Activated CD4-positive, alpha-beta T cell treated with anti-CD3 and anti-CD28 coated beads, Interleukin-2, amount 10 ng/mL, durations not matched to agents 24 days and 14 days (primary cell): ENCODE measurements at places on chromosomes 13 and 19.

DNA sequence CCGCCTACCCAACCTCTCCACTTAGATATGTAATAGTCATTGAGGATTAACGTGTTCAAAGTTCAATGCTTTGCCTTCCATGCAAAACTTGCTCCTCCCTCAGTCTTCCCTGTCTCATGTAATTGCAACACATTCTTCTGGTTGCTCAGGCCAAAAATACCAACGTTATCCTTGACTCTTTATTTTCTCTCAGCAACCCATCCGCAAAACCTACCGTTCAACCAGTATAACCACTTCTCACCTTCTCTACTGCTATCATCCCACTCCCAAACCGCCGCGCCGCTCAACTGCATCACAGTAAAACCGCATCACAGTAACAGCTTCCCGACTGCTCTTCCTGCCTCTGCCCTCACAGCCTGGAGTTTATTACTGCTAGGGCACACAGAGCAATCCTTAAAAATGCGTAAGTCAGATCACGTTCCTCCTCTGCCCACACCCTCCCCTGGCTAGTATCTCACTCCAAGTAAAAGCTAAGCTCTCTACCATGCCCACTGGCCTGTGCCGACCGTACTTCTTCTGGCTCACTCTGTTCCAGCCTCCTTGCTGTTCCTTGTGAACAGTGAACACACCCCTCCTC, 8.2 kb downstream of the MTIF3 start:
- DNase-seq: peak; percentile 66

DNA sequence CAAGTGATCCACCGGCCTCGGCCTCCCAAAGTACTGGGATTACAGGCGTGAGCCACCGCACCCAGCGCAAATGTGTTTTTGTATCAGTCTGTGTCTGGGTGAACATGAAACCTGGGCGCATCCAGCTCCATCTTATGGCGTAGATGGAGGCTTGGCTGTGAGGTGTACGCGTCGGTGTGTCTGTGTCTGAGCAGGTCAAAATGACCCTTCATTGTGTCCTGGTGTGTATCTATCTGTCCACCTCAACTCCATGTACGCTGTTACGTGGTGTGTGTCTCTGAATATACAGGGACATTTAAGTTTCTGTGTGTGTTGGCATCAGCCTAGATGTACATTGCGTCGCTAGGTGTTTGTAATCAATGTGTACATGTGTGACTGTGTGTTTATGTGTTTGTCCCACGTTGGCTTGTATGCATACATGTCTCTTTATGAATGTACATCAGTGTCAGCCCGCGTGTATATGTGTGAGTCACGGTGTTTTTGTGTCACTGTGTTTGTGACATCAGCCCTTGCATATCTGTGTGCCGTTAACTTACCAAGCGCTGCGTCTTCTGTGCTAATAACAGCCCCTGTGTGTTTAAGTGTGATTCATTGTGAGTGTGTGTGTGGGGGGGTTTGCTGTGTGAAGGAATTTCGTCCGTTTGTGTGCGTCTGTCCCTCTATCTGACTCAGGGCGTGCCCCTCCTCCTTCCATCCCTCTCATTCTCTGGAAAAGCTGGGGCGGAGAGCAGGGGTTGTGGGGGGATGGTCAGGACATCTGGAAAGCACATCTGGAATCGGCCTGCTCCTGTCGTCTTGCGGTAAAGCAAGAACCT, 6.4 kb downstream of the AXL start:
- DNase-seq: peak; percentile 69

DNA sequence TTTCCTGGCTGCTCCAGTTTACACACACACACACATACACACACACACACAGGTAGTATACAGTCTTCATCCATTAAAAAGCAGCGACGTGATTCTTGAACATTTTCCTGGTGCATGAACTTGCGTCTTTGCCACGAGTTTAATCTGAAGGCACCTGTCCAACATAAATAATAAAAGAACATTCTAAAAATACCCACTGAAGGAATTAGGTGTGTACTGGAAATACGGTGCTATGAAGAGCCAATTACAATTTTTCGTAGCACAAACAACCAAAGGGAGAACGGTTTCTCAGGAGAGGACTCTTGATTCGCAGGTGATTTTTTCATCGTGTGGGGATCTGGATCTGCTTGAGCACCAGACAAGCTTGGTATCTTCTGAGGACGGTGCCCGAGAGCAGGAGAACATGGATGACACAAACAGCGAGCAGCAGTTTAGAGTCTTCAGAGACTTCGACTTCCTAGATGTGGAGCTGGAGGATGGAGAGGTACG, 61.2 kb downstream of the ZAR1L start:
- DNase-seq: no peak

- no peak for DNase-seq
These were observed 116.5 kb downstream of the SLITRK1 start for GRCh38 chr13:83765796-83766195.

DNA sequence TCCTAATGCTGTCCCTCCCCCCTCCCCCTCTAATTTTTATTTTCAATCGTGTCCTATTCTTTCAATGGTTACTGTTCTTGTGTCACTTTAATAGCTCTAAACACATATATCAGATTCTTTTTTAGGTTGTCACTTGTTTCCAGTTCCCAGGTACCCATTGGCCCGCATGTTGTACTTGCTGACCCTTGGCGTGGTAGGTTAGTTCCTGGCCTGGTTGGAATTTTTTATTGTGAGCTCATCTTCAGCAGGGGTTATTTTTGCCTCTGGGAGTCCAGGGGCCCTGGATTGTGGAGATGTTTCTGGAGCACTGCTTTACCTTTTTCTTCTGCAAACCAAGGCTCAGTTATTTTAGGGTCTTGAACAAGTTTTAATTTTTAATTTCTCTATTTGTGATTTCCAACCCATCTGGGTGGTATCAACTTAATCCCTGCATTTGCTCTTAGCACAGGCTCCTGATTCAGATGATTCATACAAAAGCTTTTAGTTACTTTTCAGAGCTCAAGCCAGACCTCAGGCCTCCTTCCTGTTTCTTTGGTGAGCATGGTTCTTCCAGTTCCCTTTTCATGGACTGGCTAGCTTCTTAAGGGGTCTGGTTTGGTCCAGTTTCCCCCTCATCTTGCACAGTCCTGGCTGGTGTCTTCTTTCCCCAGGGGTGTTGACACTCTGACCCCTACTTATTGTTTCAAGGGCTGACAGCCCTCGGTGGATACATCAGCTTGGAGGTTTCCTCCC, 220.5 kb downstream of the TM9SF2 start:
- DNase-seq: no peak

DNA sequence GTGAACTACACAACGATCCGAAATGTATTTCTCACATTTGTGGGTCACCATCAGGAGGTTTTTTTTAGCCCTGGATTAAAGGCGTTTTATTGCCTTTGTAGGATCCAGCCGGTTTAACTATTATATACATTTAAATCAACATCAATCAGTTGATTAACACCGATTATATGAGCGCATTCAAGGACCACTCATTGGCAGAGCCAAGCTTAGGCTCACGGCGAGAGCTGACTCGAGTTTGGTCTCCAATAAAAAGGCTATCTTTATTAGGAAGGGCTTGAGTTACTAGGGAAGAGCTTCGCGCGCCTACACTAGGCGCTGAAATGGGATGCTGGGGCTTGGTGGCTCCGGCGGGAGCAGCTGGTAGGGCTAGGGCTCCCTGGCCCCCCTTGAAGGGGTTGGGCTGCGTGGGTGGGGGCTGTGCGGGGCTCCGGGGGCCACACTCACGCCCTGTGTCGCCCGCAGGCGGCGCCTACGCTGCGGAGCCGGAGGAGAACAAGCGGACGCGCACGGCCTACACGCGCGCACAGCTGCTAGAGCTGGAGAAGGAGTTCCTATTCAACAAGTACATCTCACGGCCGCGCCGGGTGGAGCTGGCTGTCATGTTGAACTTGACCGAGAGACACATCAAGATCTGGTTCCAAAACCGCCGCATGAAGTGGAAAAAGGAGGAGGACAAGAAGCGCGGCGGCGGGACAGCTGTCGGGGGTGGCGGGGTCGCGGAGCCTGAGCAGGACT, 4.2 kb downstream of the PDX1 start:
- DNase-seq: peak; percentile 64

- no peak for DNase-seq
These were observed 12.3 kb downstream of the TMEM38A start for GRCh38 chr19:16673231-16673630.

GRCh38 chr13:113498905-113499304, 8.4 kb upstream of the DCUN1D2 start:
- DNase-seq: no peak

DNA sequence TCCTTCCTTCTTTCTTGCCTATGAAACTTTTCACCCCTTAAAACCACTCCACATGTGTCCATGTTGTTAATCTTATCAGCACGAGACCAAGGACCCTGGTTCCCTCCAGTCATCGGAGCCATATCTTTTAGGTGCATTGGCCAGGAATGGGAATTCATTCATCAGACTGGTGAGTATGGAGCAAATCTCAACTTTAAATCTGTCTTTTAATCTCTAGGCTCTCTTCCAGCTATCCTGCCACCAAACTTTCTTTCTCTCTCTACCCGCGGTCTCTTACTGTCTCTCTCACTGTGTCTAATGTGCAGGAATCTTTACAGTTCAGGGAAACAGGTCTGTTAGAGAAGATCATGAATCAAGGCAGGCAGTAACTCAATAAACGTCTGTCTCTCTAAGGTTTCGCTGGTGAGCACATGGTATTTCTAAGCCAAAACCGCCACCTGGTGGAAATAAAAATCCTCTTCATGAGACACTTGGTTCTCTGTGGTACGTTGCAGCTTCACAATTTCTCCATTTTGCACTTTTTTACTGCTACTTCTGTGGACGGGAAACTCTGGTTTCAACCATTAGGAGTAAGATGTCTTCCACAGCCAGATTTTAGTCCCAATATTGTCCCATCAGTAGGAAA, 16.1 kb downstream of the LGALS16 start:
- peak; percentile 88 for DNase-seq

- DNase-seq: no peak
These were observed 5.0 kb downstream of the CBLC start for GRCh38 chr19:44782729-44783128.

GRCh38 chr13:94254737-94255136, 224.7 kb downstream of the DCT start:
- no peak for DNase-seq

DNA sequence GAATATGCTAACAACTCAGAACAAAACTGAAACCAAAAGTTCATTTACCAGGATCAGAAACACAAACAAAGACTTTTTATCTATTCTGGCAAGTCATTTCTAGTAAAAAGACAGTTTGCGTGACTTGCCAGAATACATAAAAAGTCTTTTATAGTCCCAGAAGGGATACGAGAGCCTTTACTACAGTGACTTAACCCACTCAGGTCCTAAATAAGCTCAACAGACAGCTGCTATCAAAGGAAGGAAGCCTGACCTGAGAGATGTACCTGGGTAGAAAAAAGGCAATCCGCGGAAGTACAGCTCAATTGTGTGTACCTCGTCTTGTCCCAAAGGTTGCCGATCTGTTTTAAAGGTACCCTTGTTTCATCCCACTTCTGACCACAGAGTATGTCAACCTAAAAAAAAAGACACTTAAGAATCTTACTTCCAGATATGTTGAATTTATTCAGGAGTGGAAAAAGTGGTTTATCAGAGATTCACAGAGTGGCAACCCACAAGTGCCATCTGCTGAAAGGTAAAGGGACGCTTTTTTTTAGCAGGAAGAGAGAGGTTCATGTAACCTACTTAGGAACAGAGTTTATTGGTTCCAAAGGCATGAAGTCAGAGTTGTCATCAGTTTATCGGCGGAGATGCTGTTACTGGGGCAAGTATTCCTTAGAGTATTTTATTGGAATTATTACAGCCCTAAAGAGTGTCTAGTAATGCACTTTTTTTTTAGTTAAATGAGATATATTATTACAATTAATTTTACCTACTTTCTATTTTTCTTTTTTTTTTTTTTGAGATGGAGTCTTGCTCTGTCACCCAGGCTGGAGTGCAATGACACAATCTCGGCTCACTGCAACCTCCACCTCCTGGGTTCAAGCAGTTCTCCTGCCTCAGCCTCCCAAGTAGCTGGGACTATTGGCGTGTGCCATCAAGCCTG, 69.7 kb upstream of the C1QTNF9B start:
- peak; percentile 85 for DNase-seq

GRCh38 chr13:24165746-24166145, 5.2 kb downstream of the SPATA13 start:
- no peak for DNase-seq

GRCh38 chr19:33490041-33490451, 31.5 kb downstream of the PEPD start:
- DNase-seq: no peak

- DNase-seq: peak; percentile 73
These were observed 366.4 kb downstream of the KLF12 start for GRCh38 chr13:73767747-73768315.

GRCh38 chr13:47437406-47437805, 540.6 kb upstream of the HTR2A start:
- no peak for DNase-seq

- no peak for DNase-seq
These were observed 11.9 kb downstream of the ZNF541 start for GRCh38 chr19:47560999-47561398.

DNA sequence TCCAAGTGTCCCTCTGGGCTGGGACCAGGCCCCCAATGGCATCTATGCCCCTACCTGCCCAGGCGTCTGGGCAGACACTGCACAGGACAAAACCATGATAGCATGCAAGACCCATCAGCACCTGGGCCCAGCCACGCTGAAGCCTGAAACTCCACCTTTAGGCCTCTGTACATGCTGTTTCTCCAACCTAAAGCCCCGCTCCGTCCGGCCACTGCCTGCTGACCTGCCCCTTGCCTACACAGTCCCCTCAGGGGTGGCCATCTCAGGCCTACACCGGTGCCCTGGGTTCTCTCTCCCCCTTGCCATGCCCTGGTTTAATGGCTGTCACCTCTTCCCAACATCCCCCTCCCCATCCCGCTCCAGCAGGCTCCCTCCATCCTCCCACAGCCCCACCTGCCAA, 15.3 kb downstream of the GJA3 start:
- no peak for DNase-seq

GRCh38 chr13:21683034-21683733, 12.3 kb downstream of the FGF9 start:
- DNase-seq: no peak

GRCh38 chr19:48302600-48302959, 22.8 kb upstream of the EMP3 start:
- DNase-seq: no peak

DNA sequence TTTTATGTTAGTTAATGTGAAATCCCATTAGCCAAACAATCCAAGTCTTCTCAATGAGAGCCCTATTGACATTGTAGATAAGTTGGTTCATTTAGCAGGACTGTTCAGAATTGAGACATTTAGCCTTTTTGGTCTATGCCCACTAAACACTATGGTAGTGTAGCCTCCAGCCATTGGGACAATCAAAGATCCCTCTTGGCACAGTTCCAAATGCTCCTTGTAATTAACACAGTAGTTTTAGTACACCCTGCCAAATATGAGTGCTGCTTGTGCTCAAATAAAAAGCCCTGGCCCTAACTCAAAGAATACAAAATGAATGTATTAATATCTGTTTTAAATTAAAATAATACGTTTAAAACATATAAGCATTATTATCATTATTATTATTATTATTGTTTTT, 15.4 kb upstream of the FAM216B start:
- no peak for DNase-seq

- DNase-seq: no peak
These were observed 410.9 kb downstream of the FOXO1 start for GRCh38 chr13:40255551-40255950.

- no peak for DNase-seq
These were observed 45.7 kb upstream of the F7 start for GRCh38 chr13:113059891-113060290.
